ENCODE measurements at places on chromosomes 1 and 21. TPM values are rescaled to one million over a fixed set of nuclear protein-coding genes. Genes with fewer than 3 reads are reported as not detected.

Gene ARID1A
- total RNA-seq: 38.7 TPM

Gene MYOG
- 256 TPM for total RNA-seq

Gene LCE1C
- total RNA-seq: not detected

Gene DNAJC28
- total RNA-seq: 2.8 TPM

Gene SPATA6
- total RNA-seq: 17.4 TPM

Gene FCGR2B
- 1.6 TPM for total RNA-seq

GRCh38 chr1:38571726-38572125 is 287.8 kb downstream of the RRAGC start:
- peak; percentile 77 for DNase-seq

DNA sequence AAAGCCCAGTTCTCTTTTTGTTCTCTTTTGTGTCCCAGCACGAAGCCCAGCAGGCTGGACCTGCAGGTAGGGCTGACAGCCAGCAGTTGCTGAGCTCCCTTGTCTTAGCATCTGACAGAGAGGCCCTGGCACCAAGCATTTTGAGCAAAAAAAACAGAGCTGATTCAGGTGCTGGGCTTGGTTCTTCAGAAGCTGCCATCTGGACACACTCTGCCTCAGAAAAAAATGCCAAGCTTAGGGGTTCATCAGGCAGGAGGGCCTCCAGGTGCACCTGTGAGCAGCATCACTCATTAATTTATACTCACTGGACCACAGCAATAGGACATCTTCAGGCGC is 167.1 kb upstream of the PLD5 start:
- DNase-seq: no peak

- DNase-seq: no peak
Measured at GRCh38 chr1:231734417-231734816, 107.8 kb downstream of the DISC1 start.

GRCh38 chr1:77416692-77417450 is 135.1 kb downstream of the AK5 start:
- DNase-seq: no peak

GRCh38 chr1:2406451-2407041 is 5.8 kb downstream of the PEX10 start:
- DNase-seq: no peak

DNA sequence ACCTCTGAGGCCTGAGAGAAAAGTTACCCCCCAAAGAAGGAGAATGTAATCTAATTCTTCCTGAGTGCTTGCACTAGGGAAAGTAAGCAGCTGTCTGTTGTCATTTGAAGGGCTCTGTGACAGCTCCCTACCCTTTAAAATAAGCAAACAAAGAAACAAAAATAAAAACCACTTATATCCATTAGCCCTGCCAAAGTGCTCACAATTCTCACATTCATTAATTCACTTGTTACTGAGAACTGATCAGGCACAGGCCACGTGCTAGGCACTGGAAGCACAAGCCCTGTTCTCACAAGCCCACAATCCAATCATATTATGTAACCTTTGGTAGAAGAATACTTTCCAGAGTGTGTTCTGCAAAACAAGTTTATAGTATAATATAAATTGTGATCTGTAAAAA is 199.4 kb downstream of the ZC3H11B start:
- peak; percentile 33 for DNase-seq

- DNase-seq: no peak
Measured at GRCh38 chr21:27505516-27505915, 538.6 kb upstream of the ADAMTS5 start.

DNA sequence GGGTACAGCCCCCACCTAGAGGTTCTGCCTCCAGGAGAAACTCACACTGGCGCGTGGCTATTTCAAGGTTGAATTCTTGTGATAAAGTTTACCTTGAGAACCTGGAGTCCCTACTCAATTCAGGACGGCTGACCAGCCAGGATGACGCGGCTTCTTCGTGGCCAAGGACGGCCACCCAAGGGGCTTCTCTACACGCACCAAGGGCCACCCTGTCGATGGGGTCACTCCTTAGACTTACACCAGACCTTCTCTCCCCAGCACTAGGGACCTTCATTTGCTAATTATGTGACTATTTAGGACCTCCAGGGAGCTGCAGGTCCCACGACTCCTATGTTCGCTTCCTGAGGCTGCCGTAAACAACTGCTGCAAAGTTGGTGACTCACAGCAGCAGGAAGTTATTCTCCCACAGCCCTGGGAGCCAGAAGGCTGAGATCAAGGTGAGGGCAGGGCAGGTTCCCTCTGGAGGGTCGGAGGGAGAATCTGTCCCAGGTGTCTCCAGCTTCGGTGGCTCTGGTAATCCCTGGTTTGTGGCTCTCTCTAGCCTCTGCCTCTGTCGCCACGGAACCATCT is 135.9 kb downstream of the NPHP4 start:
- no peak for DNase-seq

DNA sequence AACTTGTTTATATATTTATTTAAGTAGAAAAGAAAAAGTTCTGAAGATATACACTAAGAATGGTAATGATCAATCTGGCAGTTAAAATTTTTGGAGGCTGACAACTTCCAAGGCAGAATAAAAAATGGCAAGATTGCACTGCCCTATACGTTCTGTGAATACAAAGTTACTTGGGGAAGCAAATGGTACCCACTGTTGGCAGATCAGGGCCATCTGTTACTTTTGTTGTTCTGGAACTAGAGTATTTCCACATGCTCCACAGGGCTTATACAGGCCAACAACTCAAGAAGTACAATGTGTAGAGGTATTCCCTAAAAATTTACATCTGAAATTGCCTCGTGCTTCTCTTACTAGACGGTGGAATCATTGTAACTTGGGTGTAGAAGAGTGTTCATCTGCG is 53.2 kb downstream of the AHCTF1 start:
- DNase-seq: peak; percentile 8

Data from tongue (tissue), 3 donors.